ENCODE measurements at places on chromosomes 12 and 14.

DNA sequence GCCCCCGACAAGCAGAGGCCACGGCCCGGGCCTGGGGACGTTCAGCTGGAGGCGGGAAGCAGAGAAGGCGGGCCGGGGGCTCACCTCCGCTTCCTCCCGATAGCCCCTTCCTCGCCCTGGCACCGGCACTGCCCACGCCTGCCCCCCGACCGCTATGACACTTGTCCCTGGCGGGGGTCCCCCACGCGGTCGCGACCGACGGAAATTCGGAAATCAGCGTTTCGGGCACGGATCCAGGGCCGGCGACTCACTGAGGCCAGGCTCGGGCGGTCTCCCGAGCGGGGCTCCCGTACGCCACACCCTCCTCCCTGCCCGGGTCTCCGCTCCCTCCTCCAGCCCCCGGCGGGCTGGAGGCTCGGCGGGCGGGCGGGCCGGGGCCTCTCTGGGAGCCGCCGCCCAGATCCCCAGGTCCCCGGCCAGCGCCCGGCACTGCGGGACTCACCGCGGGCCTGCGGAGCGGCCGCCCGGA, 581 bp downstream of the PITPNM2 start:
- DNase-seq: peak; percentile 43

- no peak for DNase-seq
These were observed 7.3 kb upstream of the TRPV4 start for GRCh38 chr12:109840305-109841074.

DNA sequence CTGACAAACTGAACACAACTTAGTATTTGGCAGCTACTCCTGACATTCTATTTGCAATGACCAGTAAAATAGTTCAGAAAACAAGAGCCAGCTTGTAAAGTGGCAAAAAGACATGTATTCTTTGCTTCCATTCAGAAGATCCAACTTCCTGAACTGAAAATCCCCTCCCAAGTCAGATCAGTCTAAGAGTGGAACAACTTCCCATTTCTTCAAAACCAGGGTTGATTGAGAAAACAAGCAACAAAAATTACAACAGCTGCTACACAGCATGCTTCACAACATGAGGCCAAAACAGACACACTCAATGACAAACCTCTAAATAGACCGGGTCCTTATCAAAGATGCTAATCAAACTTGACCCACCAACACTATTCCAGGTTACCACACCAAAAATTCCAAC, 40.3 kb downstream of the CIT start:
- DNase-seq: no peak

DNA sequence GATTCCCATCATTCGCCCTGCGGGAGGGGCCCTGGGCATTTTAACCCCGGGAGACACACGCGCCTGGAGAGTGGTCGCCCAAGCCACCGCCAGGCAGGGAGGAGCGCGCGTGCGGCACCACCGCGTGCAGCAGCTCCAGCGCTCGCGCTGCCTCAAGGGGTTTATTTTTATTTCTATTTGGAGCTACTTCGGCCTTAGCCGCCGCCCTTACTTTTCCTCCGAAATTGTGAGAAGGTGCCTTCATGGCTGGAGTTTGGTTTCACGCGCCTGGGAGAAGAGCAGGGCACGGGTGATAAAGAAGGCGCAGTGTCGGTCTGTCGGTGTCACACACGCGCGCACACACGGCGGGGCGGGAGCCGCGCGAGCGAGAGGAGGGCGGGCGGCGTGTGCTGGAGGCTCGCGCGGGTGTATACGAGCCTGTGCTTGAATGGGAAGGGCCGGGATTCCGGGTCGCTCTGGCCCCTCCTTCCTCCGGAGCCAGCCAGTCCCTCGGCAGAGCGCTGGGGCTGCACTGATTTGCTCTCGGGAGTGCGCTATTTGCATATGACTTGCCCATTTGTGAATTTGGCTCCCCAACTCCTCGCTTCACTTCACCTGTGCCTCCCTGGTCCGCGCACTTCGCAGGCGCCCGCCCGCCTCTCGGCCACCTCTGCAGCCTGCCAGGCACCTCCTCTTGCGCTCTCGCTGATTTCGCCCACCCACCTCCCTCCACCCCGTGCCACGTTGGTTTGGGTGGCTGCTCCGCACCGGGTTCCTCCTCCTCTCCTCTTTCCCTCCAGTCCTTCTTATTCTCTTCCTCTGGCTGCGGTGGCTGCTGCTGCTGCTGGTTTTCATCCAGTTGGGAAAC, 932.3 kb downstream of the DIO2 start:
- DNase-seq: peak; percentile 92
